NCI-H524 (cell line): ENCODE measurements at places on chromosomes 7 and 10.

DNA sequence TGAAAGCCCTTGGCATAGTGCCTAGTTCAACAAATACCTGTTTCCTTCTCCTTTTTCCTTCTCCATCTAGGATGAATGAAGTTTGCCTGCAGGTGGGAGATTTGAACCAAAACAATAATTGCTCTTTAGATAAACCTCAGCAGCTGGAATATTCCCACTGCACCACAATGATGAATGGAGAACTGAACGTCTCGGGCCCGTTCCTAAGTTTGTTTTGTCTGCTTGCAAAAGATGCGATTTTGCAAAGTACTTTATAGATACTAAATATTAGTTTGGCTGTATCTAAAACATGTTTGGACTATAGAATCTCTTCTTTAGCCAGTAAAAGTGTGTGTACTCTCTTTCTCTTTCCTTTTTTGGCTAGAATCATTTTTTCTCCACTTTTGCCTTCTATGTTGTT is 75.8 kb upstream of the BMPER start:
- no peak for DNase-seq

GRCh38 chr7:129315960-129316359 is 91.1 kb downstream of the AHCYL2 start:
- no peak for DNase-seq

DNA sequence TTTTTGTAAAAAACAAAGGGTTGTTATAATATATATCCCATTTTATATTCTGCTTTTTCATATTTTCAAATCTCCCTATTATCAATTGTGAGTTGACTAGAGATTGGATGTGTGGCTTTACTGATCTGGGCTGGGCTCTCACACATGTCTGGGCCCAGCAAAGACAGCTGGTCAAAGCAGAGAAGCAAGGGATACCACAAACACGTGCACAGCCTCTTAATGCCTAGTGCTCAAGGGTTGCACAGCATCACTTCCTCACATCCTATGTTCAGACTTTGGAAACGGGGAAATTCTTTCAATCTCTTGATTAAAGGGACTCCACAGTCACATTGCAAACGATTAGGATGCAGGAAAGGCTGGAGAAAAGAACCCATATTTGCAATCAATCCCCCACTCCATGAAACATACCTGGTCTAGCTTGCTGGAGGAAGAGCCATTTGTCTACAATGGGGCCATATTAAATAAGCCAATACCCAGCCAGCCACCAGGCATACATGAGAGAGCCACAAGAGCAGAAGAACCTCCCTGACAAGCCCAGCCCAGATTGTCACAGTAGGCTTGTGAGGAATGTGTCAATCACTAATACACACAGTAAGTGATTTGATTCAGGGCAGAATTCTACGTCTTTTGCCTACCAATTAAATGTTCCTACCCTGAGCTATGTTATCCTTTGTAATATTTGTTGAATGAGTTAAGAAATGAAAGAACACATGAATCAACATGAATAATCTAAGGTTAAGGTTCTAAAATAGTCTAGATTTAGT is 431.2 kb downstream of the TNS3 start:
- no peak for DNase-seq

- DNase-seq: no peak
Measured at GRCh38 chr7:135950972-135951371, 26.2 kb downstream of the MTPN start.

DNA sequence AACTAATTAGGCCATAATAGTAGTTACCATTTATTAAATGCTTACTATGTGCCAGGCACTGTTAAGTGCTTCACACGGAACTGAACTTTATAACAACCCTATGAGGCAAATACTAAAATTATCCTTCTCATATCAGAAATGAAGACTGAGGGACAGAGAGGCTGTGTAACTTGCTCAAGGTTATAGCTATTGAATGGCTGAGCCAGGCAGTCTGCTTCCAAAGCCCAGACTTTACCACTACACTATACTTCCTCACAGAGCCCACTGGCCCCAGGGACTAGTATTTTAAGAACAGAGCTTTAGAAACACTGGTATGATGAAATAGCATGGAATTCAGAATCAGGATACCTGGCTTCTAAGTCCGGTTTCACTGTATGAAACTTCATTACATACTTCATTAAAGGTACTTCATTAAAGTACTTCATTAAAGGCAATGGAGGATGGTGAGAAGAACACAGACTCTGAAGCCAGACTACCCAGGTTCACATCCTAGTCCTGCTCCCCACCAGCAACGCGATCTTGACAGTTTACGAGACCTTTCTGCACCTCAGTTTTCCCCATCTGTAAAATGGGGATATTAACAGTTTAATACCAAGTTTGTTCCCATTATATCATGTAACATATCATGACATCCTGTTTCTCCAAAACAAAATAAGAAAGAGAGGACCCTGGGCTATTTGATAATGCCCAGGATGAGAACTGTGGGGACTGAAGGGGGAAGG is 19.6 kb downstream of the ANXA11 start:
- no peak for DNase-seq

GRCh38 chr10:104806801-104807200 is 165.7 kb downstream of the SORCS3 start:
- DNase-seq: no peak

DNA sequence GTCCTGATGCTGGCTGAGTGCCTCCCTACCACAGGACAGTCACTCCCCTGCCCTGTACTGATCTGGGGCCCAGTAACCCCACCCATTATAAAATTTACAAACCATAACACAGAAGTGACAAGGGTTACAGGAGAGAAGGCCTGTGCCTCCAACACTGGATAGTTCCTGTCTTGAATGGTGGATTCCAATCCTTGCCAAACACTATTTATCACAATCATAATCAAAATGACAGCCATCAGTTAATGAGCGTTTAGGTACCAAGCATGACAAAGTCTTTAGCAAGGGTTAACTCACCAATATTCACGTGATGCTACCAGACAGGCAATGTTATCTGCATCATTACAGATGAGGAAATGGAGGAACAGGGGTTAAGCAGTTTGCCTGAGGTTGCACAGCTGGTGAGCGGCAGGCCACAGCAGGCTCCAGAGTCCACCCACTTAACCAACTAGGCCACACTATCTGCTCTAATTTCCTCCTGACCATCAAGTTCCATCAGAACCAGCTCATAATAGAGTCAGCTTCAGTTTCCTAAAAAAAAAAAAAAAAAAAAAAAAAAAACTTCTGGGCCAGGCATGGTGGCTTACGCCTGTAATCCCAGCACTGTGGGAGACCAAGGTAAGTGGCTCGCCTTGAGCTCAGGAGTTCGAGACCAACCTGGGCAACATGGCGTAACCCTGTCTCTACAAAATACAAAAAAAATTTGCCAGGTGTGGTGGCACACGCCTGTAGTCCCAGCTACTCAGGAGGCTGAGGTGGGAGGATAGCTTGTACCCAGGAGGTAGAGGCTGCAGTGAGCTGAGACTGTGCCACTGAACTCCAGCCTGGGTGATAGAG is 14.2 kb downstream of the PDLIM1 start:
- no peak for DNase-seq

- peak; percentile 68 for DNase-seq
Measured at GRCh38 chr7:89085580-89085979, 290.0 kb upstream of the TEX47 start.

DNA sequence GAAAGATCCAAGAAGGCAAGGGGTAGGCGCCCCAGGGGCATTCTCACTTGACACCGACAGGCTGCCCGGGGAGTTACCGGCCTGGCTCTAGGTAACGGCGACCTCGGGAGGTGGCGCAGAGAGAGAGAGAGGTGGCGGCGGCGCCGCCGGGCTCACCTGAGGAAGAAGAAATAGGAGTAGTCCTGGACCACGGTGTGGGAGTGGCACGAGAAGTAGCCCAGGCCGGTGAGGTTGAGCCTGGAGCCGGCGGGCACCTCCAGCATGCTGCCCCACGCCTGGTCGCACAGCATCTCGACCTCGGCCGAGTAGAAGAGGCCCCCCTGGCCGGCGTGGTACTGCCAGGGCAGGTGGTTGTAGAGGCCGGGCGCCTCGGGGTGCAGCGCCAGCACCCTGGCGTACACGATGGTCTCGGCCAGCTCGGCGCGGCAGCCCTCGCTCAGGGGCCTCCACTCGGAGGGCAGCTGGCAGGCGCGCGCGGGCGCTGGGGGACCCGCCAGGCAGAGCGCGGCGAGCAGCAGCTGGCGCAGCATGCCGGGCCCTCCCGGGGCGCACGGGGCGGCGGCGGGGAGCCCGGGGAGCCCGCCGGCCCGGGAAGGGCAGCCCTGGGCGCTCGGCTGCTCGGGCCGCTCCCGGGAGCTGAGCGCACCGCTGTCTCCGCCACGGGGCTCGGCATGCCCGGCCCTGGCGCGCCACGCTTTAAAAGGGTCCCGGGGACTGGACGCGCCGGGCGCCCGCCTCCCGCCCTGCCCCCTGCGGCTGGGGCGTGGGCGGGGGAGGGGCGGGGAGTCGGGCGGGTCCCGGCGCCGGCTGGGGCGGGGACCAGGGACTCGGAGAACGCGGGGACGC is at the start of gene CCDC3:
CCDC3 (minus strand) TSS at position 673 of the 846 bp plus-strand sequence; CDS start at position 530, 143 bp downstream.
- no peak for DNase-seq

DNA sequence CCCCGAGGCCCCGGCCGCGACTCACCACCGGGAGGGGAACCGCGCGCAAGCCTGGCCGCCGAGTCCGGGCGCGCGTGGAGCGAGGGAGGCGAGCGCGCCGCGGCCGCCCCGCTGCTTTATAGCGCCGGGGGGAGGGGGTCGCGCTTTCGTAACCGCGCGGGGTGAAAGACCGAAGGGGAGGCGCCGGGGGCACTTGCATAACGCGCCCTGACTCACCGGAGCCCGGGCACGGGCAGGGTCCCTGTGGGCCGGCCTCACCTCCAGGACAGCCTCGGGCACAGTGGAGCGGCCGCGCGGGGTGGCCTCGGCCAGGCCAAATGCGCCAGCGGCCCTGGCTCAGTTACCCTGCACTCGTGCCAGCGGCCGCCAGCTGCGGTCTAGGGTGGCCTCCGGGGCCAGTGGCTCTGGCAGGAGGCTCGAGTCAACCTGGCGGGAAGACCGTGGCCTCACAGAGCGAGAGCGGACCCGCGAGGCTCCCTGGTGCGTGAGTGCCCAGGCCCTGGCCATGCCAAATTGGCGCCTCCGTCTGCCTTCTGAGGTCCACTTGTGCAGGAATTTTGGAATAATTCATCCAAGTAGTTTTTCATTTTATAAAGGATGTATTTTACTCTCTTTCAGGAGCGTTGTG is at the start of gene RBP4:
RBP4 (minus strand) TSS at position 90 of the 628 bp plus-strand sequence. CDS start 207 bp downstream, outside the sequence.
- DNase-seq: no peak

DNA sequence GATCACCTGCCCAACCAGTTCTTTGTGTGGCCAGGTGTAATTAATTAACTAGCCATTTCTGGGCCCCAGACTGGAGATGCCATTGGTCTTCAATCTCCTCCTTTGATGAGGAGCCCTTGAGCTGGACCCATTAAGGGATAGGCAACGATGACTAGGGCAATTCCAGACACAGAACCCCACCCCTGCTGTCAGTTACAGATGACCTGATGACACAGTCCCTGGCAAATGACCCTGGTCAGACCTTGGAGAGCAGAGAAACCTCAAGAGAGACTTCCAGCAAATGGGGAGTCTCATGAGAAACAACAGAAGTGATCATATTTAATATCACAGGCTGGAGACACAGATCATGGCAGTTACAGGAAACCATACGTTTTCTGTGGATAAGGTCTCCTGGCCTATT is 101.8 kb upstream of the TCF7L2 start:
- no peak for DNase-seq

DNA sequence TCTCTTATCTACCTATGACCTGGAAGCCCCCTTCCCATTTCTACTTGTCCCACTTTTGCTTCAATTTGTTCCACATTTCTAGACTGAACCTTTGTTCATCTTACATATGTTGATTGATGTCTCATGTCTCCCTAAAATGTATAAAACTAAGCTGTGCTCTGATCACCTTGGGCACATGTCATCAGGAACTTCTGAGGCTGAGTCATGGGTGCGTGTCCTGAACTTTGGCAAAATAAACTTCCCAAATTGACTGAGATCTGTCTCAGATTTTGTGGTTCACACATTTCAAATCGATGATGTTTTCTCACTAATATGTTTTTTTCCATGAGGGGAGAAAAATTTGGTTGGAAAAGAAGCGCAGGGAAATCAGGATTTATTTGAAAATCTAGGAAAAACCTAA is 406.2 kb upstream of the LRRTM3 start:
- DNase-seq: no peak

DNA sequence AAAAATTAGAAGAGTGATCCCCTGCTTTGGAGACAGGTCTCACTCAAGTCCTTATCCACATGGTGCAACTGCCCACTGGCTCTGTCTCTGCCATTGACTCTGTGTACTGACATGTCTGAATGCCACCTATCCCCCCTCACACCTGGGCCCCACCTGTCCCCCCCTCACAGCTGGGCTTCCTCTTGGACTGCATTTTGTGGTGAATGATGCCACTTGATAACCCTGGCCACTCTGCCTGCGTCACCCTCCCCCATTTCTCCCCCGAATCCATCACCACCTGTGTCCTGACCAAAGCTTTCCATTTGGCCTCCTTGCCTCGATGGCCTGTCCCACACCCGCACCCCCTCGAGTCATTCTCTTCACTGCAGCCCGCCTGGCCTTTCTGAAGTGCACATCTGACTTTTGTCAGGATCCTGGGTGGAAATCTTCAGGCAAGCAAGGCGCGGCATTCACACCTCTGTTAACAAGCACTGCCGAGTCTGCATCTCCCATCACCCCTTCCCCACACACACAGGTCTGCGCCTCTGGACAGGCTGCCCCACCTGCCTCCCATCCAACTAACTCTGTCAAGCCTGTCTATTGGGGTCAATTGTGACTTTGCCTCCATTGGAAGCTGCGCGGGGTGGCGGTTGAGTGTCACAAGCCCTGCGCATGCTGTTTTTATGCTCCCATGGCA is 175.3 kb upstream of the KLF14 start:
- no peak for DNase-seq

DNA sequence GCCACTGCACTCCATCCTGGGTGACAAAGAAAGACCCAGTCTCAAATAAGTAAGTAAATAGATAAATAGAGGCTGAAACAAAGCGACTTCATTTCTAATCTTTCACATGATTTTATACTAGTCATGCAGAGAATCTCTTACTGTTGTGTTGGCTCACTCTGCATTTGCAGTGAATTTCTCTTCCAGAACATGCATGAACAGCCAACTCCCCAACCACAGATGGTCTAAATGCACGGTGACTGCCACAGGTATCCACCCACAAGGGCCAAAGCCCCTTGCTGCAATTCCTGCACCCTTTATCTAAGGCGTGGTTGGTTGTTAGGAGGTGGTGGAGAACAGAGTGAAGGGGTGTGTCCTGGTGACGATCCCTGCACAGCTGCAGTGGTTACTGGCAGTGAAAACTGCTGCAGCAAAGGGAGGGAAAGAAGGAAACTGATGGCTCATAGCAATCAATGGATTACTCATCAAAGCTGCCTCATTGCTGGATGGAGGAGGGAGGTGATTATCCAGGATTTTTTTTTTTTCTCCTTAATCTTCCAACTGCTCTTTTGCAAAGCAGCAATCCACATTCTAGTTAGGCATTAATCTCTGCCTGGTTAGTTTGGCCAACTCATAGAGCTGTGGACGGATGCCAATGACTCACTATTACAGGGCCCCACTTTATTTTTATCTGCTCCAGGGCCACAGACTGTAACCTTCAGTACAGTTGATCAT is 50.6 kb downstream of the PRTFDC1 start:
- DNase-seq: no peak

GRCh38 chr10:5106553-5106952 is 12.3 kb downstream of the AKR1C3 start:
- no peak for DNase-seq

GRCh38 chr7:1301054-1301881 is 68.6 kb downstream of the UNCX start:
- no peak for DNase-seq
